ENCODE measurements at places on chromosomes 6 and 20.

- no peak for DNase-seq
Observed at GRCh38 chr6:3643921-3644738, 107.4 kb downstream of the PXDC1 start.

DNA sequence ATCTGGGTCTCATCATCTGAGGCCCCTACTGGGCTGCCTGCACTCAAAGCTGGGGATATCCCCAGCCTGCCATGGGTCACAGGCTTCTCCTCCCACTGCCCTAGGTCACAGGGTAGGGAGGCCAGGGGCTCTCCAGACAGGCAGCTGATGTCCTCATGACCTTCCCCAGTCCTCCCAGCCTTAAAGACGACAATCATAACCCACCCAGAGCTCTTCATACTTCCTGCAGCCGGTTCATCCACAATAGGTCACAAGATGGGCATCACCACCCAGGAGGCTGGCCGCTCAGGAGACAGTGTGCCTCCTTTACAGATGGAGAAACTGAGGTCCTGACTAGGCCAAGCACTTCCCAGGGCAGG is 15.2 kb downstream of the TFEB start:
- DNase-seq, result no peak

DNA sequence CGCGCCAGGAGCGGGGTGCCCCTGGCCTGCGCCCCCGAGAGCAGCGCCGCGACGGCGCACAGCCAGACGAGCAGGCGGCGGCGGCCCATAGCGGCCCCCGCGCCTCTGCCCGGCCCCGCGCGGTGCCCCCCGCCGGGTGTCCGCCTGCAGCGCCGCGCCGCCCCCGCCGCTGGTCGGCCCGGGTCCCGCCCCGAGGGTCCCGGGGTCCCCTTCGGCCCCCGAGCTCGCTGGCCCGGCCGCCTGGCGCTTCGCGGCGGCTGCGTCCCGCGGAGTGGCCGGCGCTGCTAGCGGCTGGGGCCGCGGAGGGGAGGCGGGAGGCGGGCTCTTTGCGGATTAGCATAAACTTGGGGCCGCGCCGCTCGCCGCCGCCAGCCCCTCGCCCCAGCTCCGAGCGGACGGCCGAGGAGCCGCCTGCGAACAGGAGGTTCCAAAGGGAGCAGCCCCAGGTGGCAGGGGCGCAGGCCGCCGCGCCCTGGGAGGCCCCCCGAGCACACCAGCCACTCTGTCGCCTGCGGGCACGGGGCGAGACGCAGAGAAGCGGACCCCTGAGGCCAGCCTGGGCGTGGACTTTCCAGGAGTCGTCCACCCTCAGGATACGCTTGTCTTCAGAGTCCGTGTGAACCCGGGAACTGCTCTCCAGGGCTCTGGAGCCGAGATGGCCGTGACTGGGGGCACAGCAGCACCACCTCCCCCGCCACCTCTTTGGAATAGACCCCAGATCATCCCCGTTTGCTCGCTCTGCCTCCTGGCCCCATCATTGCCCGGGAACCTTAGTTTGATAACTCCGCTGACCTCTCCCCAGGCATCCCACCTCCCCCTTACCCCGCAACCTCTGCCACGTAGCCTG is at the start of gene EMILIN3:
Gene EMILIN3 (minus strand): TSS at position 273 of the 847 bp plus-strand sequence. CDS start 184 bp downstream, at position 89.
- no peak for DNase-seq

- no peak for DNase-seq
Observed at GRCh38 chr6:89977808-89978748, 83.8 kb downstream of the GJA10 start.

GRCh38 chr20:61682114-61682995 is 383.3 kb downstream of the TAF4 start:
- DNase-seq, result no peak

DNA sequence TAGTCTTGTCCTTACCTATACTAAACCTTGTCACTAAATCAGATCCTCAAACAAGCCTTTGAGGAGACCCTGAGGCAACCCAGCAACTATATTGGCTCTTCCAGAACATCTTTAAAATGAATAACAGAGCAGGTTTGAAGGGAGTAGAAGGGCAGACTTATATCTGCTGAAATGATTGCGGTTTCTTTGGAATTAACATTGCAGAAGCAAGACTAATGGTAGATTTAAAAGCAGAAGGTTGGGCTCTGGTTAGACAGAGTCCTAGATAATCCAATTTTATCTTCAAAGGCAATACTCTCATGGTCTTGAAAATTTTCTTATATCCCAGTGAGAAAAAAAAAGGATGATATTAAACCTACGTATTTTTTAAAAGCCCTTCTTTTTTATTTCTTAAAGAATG is 19.1 kb downstream of the FHL5 start:
- no peak for DNase-seq

Measured in T1000 (cell line).